ENCODE measurements at places on chromosomes 6 and 20.

GRCh38 chr6:90716376-90716775, 129.5 kb upstream of the MAP3K7 start:
- DNase-seq: no peak

- no peak for DNase-seq
Measured at GRCh38 chr6:135506270-135506997, 8.9 kb upstream of the AHI1 start.

- DNase-seq: no peak
Measured at GRCh38 chr20:62968378-62969178, 16.1 kb downstream of the SLC17A9 start.

DNA sequence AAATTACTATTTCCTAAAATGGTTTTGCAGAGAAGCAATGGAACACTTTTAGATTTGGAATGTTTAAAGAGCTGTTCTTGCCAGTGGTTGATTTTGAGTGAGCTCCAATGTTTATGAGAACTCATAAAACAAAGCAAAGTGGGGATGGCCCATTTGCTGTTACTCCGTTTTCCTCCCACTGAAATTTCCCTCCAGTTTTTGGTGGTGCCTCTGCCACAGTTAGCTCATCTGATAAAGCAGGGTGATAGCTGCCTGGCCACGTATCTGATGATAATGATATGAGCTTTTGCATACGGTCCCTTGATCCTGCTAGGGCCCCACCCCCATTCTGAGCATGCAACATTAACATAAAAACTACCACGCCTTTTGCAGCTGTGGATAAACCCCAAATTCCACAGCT, 10.4 kb downstream of the CD83 start:
- DNase-seq: no peak

GRCh38 chr20:57374931-57375651, 16.1 kb upstream of the RBM38 start:
- no peak for DNase-seq

- no peak for DNase-seq
Measured at GRCh38 chr6:25895771-25896170, 21.7 kb upstream of the SLC17A3 start.

- no peak for DNase-seq
Measured at GRCh38 chr6:91941838-91942237, 1355.0 kb upstream of the MAP3K7 start.

DNA sequence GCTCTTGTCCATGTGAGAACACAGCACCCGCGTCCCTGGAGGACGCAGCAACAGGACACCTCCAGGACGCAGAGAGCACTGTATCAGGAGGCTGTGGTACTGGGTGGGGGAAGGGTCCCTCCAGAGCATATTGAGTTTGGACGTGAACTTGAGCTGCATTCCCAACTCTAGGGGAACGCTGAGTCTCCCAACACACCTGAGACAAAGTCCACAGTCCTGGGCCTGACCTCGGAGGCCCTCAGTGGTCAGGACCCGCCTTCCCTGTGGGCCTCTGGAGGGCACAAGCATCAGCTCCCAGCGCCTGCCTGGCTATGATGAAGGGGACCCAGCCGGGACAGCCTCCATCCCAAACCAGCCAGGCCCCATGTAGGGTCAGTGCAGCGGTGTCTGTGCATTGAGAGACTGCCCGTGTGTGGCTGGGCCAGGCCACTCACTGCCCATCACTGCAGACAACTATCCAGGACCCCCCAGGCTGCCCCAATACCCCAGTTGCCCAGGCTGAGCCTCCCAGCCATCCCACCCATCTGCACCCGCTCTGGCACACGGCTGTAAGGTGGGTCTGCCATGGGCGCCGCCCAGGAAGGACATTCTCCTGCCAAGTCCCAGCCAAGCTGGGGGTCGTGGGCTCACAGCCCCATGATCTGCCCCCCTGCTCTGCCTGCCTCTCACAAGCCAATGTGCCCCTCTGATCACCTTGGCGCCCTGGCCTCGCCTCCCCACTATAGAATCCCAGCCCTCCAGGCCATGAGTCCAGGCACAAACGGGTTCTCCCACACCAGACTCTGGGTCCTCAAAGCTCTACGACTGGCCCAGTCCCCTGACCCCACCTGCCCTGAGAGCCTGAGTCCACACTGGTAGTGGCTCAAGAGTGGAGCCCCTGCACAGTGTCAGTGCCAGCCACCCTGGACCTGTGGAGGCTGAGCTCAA, 115.7 kb downstream of the TAF4 start:
- no peak for DNase-seq

DNA sequence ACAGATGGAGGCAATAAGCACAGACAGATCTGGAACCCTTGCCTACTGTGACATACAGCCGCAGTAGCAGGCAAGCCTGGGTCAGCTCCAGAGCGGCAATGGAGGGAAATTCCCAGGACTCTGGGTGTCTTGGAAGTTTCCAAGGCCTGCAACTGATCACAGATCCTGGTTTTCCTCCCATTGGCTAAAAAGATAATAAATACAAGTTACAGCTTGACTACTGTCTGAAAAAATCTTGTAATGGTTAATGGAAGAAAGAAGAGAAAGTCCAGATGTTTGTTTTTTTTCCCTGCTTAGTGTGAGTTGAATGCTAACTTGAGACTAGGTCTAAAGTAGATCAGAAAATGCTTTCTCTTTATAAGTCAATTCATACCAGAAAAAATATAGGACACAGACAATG, 307.6 kb downstream of the ALDH8A1 start:
- no peak for DNase-seq

DNA sequence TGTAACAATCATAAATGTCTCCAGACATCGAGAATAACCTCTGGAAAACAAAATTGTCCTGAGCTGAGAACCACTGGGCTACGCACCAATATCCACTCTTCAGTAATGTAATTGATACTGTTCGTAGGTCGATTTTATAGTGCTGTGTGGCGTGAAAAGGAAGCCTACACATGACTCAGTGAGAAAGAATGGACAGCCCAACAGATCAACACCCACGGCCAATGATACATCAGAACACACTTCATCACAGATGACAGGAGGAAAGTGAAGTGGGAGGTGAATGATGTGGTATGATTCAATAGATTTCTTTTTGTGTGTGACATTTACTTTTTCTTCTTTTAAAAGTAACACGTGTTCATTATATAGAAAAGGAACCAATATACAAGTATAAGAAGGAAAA, 93.5 kb downstream of the RPS12 start:
- DNase-seq: no peak

Measured in iPS DF 6.9 (cell line).